ENCODE measurements at places on chromosomes 1 and 21.

DNA sequence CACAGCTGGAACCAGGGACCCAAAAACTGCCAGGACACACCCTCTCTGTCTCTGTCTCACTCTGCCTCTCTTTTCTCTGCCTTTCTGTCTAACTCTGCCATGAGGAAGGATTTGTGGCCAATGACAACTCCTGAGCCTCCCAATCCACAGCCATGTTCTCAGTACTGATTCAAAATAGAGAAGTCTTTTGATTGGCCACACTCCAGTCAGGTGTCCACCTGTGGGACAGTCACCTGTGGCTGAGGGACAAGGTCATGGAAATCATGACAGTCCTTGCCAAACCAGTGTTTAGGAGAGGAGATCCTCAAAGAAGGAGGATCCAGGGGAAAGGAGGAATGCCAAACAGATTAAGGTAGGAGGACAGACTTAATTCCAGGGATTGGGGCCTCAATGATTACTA, 15.8 kb downstream of the TINAGL1 start:
- no peak for DNase-seq

DNA sequence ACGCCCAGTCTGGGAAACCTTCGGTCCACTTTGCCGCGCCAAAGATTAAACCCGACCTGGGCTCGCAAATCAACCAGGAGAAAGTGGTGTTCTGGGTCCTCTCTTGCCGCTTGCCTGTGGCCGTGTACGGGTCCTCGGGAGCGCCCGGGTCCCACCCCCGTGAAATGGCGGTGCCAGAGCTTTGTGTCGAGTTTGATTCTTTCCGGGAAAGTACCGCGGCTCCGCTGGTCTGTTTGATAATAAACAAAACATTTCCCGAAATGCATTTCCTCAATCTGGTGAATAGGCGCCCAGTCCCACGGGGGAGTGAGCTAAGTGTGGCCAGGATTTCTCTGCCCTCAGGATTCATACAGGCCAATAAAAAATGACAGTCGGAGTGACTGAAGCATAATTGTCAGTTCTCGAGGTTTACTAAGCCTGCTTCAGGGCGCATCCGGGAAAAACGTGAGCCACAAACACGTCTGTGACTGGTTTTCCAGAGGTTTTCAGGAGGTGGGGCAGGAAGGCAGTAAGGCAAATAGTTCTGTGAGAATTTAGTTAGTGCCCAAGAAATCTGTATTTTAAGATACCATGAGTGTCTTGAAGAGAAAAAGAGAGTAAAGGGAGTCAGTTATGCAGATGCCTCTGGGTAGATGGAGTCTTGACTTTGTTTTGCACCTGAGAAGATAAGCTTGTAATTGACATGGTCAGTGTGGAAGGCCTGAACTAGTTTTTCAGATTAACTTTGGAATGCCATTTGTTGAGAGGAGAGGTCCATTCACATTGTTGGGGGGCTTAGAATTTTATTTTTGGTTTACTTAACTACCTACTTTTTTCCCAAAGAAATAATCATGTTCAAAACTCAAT, 675 bp downstream of the IFNAR1 start:
- DNase-seq: peak; percentile 67

GRCh38 chr1:158013840-158014730, 20.6 kb downstream of the KIRREL1 start:
- DNase-seq: no peak

DNA sequence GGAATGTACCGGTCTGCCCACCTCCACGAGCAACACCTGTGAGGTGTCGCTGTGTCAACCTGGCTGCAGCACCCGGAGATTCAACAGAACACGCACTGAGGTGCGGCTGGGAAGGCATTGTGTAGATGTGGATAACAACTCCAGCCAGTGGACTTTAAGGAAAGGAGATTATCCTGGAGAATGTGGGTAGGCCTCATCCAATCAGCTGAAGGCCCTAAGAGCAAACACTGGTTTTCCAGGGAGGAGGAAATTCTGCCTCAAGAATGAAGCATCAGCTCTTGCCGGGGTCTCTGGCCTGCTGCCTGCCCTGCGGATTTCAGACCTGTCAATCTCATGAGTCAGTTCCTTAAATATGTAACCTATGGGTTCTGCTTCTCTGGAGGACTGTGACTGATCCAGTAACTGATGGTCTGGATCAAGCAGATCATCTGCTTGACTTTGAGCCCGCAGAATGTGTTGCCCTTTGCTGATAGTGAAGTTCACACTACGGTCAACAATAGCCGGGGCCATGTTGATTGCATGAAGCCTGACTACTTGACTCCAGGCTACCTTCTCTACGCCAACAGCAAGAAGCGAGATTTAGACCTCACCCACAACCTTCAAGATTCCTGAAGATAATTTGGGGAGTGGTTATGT, 15.9 kb upstream of the PRDM15 start:
- no peak for DNase-seq

GRCh38 chr1:8201331-8201861, 116.5 kb upstream of the SLC45A1 start:
- no peak for DNase-seq

- no peak for DNase-seq
Measured at GRCh38 chr1:46797696-46798470, 963 bp upstream of the CYP4B1 start.

DNA sequence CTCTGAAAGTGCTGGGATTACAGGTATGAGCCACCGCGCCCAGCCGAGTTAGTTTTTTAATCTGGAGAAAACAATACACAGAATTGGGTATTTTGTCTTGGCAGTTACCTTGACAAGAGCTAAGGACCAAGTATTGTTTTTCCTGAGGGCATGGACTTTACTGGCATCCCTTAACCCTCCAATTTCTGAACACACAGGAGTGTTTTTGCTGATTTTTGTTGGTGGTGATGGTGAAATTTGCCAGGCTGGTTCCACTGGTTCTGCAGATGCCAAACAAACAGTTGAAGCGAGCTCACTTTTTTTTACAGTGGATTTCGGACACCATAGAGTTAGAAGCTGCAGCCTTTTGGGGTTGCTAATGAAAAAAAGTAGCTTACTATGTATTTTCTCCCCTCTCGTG, 37.2 kb upstream of the SH3D21 start:
- no peak for DNase-seq

GRCh38 chr1:82269431-82269830, 468.7 kb downstream of the ADGRL2 start:
- DNase-seq: no peak

DNA sequence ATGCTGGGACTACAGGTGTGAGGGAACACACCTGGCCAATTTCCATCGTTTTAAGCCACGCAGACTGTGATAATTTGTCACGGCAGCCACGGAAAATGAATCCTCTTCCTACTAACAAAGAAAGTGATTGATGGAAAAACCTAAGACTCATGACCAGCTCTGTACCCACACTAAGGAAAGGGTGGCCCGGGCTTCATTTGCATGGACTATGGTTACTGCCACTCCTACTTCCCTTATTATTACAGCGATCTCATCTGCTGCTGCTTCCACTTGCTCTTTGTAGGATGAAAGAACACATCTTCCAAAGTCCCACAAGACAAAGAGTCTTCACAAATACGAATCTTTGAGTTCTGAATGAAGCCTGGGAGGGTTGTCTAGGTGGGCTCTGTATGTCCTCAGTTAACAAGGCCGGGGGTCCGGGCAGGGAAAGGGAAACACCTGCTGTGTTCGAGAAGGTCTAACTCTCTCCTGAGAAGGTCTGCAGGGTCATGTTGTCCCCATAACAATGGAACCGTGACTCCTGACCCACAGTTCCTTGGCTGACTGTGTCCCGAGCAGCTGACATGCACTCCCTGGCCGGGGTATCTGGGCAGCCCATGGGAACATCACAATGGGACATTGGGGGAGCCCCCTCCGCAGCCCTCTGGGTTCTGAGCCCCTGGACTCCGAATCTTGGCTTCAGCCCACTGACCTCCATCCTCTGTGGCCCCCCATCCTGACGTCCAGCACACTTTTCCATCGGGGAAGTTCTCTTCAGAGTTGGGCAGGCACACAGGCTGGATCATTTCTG, 13.3 kb upstream of the TFF1 start:
- DNase-seq: no peak

Measured in stimulated activated CD4-positive, alpha-beta T cell treated with anti-CD3 and anti-CD28 coated beads, Interleukin-1b, Interleukin-23, amount 100 ng/mL, for 48 hours (primary cell).